M059J (cell line): ENCODE measurements at places on chromosomes 6 and 20.
A peak's percentile ranks its signal among the peaks of the same experiment; 100 is the strongest.

GRCh38 chr20:7841291-7841970 is 98.8 kb downstream of the HAO1 start:
- DNase-seq: peak; percentile 81

DNA sequence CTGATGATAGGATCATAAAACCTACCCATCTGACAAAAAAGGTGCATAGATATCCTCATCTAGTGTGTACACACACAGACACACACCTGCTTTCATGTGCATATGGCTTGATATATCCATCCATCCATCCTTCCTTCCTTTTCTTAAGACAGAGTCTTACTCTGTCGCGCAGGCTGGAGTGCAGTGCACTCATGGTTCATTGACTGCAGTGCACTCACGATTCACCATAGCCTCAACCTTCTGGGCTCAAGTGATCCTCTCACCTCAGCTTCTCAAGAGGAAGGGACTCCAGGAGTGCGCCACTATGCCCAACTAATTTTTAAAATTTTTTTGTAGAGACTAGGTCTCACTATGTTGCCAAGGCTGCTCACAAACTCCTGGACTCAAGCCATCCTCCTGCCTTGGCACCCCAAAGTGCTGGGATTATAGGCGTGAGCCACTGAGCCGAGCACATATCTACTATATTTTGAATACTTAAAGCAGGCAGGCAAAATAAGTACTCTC is 27.1 kb downstream of the ADNP start:
- DNase-seq: no peak

- DNase-seq: no peak
Measured at GRCh38 chr6:158559338-158559894, 475 bp upstream of the TMEM181 start.

GRCh38 chr20:38214256-38215193 is 46.0 kb downstream of the KIAA1755 start:
- DNase-seq: no peak

DNA sequence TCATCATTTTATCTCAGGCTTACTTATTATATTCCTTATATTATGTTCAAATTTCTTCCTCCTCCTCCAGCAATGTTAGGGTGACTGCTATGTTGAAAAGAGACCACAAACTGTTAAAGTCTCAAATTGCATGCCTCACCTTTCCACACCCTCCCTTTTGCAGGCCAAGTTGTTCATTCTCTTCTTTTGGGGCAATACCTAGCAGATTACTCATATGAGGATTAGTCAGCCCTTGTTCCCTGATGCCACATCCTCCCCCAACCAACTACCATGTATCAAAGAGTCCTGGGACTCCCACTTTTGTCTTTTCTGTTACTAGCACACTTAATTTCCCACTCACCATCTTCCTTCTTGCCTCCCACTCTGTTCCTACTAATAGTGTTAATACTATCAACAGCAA is 434.7 kb downstream of the BCKDHB start:
- peak; percentile 98 for DNase-seq

DNA sequence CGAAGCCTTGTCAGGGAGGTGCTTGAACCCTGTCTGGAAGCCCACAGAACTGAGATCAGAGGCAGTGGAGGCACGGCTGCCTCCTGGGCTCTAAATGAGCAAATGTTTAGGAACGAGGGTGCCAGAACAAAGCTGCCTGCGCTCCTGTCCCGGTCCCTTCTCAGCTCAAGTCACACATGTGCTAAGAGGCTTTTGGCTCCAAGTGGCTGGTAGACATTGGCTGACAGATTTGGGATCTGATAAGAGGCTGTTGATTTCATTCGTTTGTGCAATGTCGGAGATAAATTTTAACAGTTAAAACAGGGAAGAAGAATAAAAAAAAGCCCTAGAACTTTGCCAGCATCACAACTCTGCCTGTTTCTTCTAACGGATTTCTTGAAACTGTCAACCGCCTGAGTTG is 191.8 kb downstream of the NRN1 start:
- no peak for DNase-seq

DNA sequence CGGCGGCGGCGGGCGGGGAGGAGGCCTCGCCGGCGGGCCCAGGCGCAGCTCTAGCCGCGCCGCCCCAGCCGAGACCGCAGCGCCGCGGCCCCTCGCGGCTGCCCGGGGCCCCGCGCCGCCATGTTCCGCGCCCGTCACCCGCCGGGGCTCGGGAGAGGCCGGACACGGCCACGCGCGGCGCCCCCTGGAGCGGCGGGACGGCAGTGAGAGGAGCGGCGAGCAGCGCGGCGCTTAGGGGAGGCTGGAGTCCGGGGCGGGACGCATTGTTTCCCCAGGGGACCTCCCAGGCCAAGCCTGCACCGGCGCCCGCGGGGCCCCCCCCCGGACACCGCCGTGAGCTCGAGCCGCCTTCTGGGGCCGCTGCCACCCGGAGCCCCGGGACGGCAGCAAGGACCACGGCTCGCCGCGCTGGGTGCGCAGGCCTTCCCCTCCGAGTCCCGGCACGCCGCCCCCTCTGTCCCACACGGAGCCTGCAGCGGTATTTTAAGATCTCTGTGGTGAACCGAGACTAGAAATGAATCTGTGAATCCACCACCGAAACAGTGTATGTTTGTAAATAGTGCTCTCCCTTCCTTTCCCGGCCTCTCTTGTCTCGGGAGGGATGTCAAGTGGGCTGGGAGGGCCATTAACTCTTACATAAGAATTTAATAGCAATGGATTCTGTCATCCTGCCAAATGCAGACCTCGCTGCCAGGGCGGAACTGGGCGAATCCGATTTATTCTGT is 424 bp upstream of the KIF13A start:
- DNase-seq: peak; percentile 82

- DNase-seq: peak; percentile 51
Measured at GRCh38 chr6:108598305-108598863, 37.7 kb downstream of the FOXO3 start.

GRCh38 chr20:32304131-32304746 is 26.8 kb downstream of the KIF3B start:
- DNase-seq: no peak

GRCh38 chr20:39799366-39799965 is 837.3 kb downstream of the DHX35 start:
- DNase-seq: peak; percentile 53

DNA sequence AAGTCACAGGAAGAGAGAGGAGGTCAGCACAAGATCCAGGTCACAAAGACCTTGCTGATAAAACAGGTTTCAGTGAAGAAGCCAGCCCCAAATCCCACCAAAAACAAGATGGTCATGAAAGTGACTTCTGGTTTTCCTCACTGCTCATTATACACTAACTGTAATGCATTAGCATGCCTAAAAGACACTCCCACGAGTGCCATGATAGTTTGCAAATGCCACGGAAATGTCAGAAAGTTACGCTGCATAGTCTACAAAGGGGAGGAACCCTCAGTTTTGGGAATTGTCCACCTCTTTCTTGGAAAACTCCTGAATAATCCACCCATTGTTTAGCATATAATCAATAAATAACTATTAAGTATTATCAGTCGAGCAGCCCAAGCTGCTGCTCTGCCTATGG is 427.2 kb downstream of the RFPL4B start:
- DNase-seq: no peak

- DNase-seq: no peak
Measured at GRCh38 chr6:139647016-139647415, 272.6 kb upstream of the CITED2 start.
